PC-3 (cell line): ENCODE measurements at places on chromosomes 1 and 21.

DNA sequence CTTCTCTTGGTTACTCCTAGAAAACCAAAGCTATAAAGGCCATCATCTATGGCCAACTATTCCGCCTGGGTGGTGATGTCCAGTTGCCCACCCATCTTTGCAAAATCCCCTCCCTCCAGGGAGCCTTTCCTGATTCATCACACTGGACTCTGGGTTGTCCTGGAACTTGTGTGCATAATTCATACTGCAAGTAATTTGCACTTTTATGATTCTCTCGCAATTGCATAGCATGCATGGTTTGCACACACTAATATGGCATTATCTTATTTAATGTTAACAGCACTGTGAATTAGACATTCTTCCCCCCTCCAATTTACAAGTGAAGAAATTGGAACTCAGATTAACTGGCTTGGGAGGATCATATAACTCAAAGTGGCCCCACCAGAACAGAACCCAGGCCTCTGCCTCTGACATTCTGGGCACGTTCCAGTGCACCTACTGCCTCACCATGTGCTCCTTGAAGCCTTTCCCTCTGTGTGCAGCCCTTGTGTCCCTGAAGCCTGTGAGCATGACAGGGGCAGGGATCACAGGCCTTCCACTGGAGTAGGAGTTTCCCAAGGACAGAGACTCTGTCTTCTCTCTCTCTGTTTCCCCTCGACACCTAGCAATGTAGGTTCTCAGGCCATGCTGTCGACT is 98.9 kb upstream of the IPO9 start:
- H3K4me3 ChIP-seq: no peak overlapping the region
- no peaks in the 10 kb centered on the region for H3K36me3 ChIP-seq
- H3K4me1 ChIP-seq: no peaks in the 10 kb centered on the region
- no peak overlapping the region for H3K27ac ChIP-seq

- H3K4me1 ChIP-seq: peaks cover 49% of the 10 kb centered on the region
- DNase-seq: peak; percentile 76
- H3K4me3 ChIP-seq: peak overlapping the region; percentile 5; the same call in 1 of the 2 replicates
- H3K27me3 ChIP-seq: no peaks in the 10 kb centered on the region
These were observed 207.0 kb downstream of the SIPA1L2 start for GRCh38 chr1:232422898-232423297.

GRCh38 chr1:55970526-55971110 is 608.7 kb downstream of the PLPP3 start:
- H3K27me3 ChIP-seq: no peaks in the 10 kb centered on the region
- H3K4me3 ChIP-seq: no peak overlapping the region
- no peak overlapping the region for H3K27ac ChIP-seq
- H3K36me3 ChIP-seq: no peaks in the 10 kb centered on the region
- no peak for DNase-seq

GRCh38 chr1:181081395-181081794 is 7.1 kb upstream of the IER5 start:
- no peaks in the 10 kb centered on the region for H3K36me3 ChIP-seq
- H3K4me3 ChIP-seq: no peak overlapping the region
- H3K27ac ChIP-seq: no peak overlapping the region
- DNase-seq: no peak
- no peaks in the 10 kb centered on the region for H3K27me3 ChIP-seq

DNA sequence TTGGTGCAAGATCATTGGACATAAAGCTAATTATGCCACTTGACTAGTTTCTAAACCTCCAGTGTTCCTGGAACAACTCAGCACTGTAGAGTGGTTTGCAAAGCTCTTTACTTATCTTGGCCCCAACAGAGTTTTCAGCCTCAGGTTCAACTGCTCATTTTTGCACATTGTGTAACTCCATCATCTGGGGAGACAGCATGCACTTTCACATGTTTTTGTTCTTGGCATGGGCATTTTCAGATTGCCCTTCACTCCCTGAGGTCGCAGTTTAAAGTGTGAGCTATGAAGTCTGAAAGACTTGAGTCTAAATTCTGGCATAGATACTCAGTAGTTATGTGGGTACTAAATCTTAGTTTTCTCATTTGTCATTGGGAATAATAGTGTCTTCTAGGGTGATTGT is 5.1 kb downstream of the USP16 start:
- no peak overlapping the region for H3K4me3 ChIP-seq
- DNase-seq: no peak
- H3K27ac ChIP-seq: no peak overlapping the region
- H3K36me3 ChIP-seq: peaks cover 35% of the 10 kb centered on the region
- H3K27me3 ChIP-seq: no peaks in the 10 kb centered on the region

GRCh38 chr1:107835151-107835670 is 129.8 kb downstream of the VAV3 start:
- no peaks in the 10 kb centered on the region for H3K4me1 ChIP-seq
- H3K4me3 ChIP-seq: no peak overlapping the region
- 0 out of 2 replicates have a peak, but pooled peaks cover 7% of the 10 kb centered on the region for H3K27me3 ChIP-seq

DNA sequence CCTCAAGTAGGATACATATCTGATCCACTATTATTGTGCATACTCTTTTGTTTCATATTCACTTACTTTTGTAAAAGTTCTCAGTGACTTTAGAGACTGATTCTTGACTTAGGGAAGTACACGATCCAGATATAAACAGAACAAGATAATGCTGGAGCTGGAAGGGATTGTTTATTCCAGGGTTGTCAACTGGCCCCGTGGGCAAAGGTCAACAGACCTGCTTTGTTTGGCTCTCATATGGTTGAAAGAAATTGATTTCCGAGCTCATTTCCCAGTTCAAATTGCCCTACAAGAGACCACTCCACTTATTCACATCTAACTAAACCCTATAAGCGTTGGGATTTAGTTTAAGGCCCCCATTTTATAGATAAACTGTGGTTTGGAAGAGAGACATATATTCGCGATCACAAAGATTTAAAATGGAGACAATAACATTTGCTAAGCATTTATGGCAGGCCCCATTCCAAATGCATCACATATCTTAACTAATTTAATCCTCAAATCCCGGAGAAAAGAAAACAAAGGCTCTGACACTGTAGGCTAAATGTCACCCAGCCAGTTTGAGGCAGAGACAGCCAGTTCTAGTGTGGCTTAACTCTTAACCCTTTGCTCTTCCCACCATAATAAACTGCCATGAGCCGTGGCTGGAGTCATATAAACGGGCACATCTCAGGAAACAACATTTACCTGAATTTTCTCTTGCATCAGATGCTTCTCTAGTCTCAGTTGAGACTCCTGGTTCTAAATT is 20.6 kb downstream of the REG4 start:
- H3K27me3 ChIP-seq: no peaks in the 10 kb centered on the region
- H3K36me3 ChIP-seq: no peaks in the 10 kb centered on the region
- no peak overlapping the region for H3K27ac ChIP-seq
- peaks cover 50% of the 10 kb centered on the region for H3K4me1 ChIP-seq
- peak; percentile 16 for DNase-seq
- H3K4me3 ChIP-seq: no peak overlapping the region

DNA sequence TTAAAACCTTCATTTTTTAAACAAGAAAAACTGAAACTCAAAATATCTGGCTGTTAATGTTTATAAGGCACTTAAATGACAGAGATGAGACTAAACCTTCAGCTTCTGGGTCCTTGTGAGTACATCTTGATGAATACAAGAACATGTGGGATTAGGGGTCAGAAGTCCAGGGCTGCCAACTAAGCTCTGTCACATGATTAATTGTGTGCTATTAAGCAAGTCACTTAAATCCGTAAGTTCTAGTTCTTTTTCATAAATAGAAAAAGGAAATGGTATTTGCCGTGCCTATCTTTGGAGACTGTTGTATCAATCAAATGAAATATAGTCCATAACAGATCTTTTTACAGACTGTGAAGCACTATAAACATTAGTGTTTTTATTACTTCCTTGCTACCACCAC is 43.2 kb upstream of the KCTD3 start:
- H3K36me3 ChIP-seq: no peaks in the 10 kb centered on the region
- no peak overlapping the region for H3K4me3 ChIP-seq
- H3K4me1 ChIP-seq: no peaks in the 10 kb centered on the region
